Activated T-cell treated with anti-CD3 and anti-CD28 coated beads, Interleukin-2, amount 50 U/mL, for 24 hours (primary cell): ENCODE measurements at places on chromosomes 2 and 18.

- DNase-seq, result no peak
Measured at GRCh38 chr18:32264401-32264800, 74.6 kb downstream of the MEP1B start.

GRCh38 chr2:85318222-85319074, 9.3 kb downstream of the TGOLN2 start:
- DNase-seq, result peak; percentile 49

DNA sequence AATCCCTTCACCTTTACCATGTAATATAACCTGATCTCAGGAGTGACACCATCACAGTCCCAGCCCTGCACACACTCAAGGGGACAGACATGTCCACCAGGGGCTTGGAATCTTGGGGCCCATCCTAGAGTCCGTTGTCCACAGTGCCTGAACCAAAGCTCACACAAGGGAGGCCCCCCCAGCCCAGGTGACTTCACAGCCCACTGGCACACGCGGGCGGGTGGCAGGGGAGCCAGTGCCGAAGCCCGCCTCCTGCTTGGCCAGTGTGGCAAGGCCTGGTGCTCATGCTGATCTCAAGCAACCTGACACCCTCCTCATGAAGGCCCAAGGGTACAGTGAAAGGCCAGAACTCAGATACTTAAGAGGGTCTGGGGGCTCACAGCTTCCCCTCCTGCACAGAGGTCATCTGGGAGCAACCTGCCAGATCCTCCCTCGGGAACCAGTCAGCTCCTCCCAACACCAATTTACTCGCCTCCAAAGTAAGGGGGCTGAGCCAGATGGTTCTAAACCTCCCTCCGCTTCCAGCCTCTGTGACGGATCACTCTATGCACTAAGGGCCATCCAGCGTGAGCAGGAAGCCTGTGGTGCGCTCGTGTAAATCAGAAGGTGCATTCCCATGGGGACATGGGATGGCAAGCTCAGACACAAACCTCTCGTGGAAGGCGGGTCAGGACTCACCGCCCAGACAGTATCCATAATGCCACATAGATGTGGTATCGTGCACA, 3.2 kb upstream of the RAB17 start:
- no peak for DNase-seq

DNA sequence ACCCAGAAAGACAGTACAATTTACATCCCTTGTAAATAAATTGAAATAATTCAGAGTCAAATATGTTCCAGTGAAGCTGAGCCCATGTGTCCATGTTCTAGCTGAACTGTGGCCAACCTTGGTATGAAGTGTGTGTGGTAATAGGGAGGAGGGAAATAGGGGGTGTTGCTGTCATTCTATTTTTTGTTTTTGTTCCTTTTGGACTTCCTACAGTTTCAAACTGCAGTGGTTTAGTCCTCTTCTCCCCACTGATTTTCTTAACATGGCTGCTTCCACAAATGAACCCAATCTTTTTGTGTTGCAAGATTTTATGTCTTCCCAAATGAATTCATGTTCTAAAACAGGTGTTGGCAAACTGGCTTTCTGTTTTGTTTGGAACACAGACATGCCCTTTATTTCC, 156.9 kb downstream of the CCBE1 start:
- no peak for DNase-seq

DNA sequence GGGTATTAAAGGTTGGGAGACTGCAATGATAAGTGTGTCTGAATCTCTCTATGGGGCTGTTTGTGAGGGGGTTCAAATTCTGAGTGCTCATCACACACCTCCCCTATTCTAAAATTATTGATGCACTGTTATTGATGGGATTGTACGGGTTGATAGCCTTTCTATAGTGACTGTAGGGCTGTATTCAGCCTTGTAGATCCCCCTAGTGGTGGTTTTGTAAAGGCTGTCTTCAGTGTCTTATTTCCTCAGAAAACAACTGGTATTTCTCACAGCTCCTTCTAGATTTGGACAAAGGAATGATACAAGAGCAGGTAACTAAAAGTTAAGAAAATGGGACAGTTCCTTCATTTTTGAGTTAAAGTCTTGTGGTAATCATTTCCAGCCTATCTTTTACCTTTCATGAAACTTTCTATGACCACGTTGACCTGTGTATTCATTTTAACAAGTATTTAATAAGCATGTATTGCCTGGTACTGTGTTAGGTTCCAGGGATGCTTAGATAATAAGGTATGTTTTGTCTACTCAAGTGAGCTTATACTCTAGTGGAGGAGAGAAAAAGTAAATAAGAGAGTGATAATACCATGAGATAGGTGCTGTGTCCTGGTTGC, 21.2 kb downstream of the SMAD4 start:
- no peak for DNase-seq

DNA sequence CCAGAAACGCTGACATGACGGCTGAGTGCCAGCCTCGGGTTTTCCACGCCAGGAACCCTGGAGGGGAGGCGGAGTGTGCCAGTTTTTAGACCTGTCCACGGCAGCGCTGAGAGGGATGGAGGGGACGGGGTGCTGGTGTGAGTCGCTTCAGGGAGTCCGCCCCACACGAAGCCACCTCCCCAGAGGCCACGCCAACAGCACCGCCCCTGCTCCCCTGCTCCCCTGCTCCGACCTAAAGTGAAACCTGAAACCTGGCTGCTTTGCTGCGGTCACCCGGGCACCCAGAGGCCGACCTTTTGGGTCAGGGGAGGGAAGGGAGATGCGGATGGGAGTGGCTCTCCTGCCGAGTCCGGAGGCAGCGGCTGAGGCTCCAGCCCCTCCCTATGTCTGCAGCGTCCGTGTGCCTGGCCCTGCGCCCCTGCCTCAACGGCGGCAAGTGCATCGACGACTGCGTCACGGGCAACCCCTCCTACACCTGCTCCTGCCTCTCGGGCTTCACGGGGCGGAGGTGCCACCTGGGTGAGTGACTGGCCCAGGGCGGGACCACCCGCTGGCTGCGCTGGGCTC, 38.1 kb downstream of the SNED1 start:
- DNase-seq, result peak; percentile 73

GRCh38 chr18:8803063-8803795, 97.9 kb downstream of the MTCL1 start:
- DNase-seq, result no peak

DNA sequence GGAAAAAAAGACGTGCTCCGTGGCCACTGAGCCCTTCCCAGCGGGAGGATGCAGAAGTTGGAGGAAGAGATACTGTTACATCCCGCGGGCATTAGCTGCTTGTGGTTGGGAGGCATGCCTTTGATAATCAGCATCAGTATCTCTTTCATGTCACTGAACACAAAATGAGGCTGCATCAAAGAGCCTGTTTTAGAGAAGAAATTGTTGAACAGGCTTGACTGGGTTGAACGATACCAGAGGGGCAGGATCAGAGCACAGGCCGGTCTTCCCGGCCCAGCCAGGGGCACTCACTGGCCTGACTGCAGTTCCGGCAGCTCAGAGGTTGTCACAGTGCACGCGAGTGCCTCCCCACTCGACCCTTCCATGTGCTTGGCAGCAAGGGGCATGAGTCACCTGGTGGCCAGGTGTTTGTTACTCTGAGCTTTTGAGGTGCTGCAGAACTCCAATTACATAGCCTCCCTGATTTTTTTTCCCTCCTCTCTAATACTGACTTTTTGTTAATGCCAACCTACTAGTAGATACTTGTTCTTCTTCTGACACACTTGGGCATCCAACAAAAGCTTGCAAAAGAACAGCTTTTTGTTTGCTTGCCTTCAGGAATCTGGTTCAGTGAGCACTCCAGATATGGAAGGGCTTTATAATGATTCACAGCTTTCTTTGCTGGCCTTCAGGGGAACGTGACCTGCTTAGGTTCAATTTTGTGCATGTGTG, 121.6 kb downstream of the VAPA start:
- no peak for DNase-seq

GRCh38 chr2:71669628-71670429, 216.5 kb downstream of the DYSF start:
- DNase-seq, result no peak

DNA sequence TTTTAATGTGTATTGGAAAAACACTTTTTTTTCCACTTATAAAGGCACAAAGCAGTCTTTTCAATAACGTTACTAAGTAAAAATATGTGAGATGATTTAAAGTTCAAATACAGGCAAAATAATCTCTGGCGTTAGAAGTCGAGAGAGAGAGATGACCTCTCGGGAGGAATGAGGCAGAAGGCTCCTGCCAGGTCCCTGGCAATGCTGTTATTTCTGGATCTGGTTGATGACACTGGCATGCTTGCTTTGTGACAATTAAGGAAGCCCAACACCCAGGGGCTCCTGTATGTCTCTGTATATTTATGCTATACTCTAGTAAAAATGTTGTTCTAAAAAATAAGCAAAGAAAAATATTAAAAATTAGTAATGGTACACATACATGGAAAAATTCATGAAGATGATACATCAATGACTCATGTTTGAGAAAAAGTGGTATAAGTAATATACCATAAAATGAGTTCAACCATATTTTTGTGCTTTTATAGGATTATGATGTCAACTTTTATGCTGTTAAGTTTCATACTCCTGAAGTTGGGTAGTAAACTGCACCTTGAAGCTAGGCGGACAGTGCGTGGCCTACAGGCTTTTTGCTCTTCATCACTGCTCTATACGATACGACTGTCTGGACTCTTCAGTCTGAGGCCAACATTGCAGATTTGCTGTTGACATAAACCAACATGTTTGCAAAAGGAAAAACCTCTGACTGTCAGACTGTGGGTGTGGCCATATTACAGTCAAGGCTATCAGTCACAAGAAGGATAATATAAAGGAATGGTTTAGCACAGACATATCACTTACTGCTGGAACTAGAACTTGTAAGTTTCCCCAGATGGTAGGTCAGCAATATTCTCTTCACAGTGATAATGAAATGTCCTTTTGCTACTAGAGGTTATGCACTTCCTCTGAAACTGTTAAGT, 19.8 kb downstream of the VPS4B start:
- DNase-seq, result no peak

GRCh38 chr2:21057097-21057496, 13.2 kb upstream of the APOB start:
- DNase-seq, result no peak

DNA sequence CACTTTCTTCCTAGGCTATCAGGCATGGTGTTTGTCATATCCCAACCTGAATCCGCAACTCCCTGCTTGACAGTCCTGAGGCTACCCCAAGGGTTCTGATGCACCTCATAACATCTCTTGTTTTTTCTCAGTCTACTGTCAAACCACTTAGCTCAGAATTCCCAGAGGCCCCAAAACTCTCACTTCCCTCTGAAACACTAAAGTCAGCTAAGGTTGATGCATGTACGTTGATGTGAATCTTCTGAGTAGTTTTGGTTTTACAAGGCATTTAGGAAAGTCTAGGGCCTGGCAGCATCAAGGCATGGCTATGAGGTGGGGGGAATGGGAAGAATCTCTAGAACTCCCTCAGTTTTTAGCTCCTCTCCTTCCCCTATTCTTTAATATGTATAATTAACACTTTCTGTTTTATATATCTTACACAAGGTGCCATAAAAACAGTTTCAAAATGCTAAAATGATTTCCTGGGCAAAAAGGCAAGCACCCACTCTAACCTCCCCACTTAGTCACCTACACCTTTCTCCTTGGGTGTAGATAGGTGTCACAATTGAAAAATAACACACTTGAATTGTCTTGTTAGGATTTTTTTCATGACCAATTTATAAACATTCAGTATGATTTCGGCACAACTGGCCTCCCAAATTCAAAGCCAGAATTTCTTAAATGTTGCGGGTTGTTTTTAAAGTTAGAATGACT, 71.4 kb upstream of the TANK start:
- DNase-seq, result no peak

GRCh38 chr2:56465491-56465890, 281.7 kb downstream of the CCDC85A start:
- DNase-seq, result no peak

- DNase-seq, result peak; percentile 18
Measured at GRCh38 chr18:13452388-13452811, 233.8 kb downstream of the LDLRAD4 start.

GRCh38 chr18:56831988-56832387, 180.8 kb downstream of the WDR7 start:
- no peak for DNase-seq

DNA sequence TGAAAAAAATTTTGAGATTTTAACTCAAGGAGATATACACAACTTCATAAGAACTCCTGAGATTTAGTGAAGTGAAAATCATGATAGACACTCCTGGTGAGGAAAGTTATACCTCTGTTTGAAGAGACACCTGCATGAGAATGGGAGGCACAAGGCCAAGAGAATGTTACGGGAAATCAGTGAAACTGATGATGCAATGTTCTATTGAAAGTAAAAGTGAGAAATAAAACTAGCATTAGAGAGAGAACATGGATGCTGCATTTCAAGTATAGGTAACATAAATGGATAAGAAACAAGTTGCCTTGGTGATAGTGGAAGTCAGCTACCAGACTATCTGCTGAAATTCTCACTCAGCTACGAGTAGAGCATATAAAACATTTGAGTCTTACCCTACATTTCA, 562.1 kb upstream of the FANCL start:
- no peak for DNase-seq

GRCh38 chr2:12824351-12824777, 107.6 kb downstream of the TRIB2 start:
- DNase-seq, result no peak

DNA sequence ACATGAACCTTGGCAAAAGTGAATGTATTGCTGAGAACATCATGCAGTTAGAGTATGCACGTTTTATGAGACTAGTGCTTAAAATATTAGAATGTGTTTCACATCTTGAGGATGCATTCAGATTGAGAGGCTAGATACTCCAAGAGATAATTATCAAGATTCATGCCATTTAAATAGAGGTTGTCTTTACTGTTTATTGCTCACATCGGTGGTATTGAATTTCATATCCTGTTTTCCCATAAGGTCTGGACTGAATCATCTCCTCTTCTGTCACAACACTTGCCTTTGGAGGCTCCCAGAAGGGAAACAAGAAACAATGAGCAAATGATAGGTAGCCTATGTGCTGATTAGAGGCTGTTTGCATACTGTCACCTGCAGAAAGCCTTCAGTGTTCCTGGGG, 83.8 kb downstream of the CLHC1 start:
- no peak for DNase-seq

DNA sequence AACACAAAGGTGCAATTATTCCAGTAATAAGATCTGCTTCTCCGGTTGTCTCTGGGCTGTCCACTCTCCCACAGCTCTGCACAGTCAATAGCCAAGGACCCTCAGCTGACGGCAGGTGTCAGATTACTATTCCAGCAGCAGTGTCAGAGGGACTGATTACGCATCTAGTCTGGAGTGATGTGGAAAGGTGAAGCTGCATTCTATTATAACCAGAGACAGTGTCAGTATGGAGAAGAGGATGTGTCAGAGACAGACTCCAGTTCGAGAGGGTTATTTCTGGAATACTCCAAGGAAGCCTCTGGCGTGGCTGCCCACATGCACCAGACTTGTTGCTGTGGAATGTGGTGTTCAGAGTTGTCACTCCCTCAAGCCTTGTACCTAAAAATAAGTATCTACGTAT, 163.6 kb upstream of the TMEM200C start:
- DNase-seq, result no peak
